AG09319 (cell line): ENCODE measurements at places on chromosomes 13 and 19.
A peak's percentile ranks its signal among the peaks of the same experiment; 100 is the strongest.

- DNase-seq, result no peak
Observed at GRCh38 chr13:78194904-78195639, 276.4 kb upstream of the EDNRB start.

DNA sequence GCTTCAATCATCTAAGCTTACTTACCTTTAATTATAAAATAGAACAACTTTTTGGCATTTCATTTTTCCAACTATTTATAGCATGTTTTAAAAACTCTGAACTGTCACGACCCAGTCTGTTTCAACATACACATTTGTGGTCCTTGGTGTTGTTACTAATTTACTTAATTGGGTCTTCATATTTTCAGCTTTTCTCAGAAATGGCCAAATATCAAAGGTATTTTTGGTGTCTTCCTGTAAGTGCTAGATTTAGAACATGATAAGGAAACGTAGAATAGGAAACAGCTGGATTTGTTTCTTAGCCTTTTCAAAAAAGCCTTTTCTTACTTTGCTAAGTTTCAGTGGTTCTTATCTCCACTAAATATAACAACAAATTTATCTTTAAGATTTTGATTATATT, 11.4 kb downstream of the LPAR6 start:
- DNase-seq, result no peak

DNA sequence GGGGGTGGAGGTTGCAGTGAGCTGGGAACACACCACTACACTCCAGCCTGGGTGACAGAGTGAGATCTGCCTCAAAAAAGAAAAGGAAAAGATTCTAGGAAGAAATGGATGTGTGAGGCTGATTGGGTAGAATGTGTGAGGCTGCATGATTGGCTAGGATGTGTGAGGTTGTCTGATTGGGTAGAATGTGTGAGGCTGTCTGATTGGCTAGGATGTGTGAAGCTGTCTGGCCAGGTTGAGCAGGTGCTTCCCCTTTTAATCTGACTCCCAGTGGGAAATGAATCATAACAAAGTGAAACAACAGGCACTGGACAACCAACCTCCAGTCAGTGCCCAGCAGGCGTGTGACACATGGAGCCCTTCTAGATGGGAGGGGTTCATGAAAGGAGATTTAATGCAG, 14.7 kb downstream of the C13orf46 start:
- DNase-seq, result no peak

GRCh38 chr19:47390533-47391488, 28.5 kb downstream of the MEIS3 start:
- no peak for DNase-seq

- no peak for DNase-seq
Observed at GRCh38 chr19:16355293-16356043, 30.8 kb downstream of the KLF2 start.

- DNase-seq, result no peak
Observed at GRCh38 chr19:17170538-17171297, 44.4 kb upstream of the USE1 start.

DNA sequence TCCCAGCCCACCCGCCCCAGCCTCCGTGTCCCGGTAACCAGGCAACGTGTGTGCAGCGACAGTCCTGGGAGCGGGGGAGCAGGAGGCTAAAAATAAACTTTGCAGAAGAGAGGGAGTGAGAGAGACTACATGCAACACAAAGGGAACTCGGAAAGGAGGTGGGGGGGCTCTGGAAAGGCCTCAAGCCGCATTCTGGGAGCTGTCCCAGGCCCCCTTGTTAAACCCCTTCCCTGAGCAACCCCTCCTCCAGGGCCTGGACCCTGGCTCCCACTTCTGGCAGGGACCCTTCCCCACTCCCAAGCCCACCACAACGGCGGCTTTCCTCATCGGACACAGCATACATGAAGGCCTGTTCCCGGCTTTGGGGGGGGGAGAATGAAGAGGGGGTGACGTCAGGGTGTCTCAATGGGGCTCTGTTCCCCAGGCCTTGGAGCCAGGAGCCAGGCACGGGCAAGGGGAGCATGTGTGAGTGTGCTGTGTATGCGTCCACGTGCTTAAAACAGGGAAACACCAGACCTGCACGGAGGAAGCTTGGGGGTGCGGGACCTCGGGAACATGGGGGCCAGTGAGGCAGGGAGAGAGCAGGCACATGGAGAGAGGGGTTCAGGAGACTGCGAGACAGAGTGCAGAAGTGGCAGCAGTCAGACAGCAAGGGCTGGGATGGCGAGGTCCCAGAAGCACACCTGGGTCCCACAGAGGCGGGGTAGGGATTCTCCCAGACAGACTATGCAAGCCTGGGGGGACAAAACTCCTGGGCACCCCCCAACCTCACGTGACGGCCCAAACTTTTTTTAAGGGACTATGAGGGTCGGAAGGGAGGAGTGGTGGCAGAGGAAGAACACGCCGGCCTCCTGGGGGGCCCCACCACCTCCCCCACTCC, 2.3 kb downstream of the ERF start:
- no peak for DNase-seq

GRCh38 chr19:47094557-47095475, 18.8 kb downstream of the ZC3H4 start:
- DNase-seq, result no peak

- DNase-seq, result peak; percentile 61
Observed at GRCh38 chr19:3387645-3388589, 21.5 kb downstream of the NFIC start.

DNA sequence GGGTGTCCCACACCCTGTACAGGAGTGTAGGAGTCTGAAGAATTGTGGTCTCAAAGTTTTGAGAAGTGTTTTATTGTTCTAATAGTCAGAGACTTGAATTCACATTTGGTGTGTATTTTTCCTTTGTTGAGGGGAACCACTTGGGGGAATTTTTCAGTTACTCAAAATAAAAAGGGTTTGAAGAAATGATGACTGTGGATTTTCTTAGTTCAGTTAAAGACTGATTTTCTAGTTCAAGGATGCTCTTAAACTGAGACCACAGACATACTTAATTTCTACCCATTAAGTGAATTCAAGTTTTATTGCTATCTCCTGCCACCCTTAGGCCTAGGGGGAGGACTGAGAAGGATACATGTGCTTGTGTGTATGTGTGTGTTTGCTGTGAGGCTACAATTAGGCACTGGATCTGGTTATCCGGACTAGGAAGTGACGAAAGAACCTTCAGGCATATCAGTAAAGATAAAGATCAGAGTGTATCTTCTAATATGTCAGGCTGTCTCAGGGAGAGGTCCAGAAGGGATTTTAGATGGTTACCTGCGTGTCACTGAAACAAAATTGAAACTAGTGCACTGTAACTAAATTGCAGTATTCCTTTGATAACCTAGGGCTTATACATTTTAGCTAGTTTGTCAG, 234.9 kb upstream of the DACH1 start:
- DNase-seq, result no peak

DNA sequence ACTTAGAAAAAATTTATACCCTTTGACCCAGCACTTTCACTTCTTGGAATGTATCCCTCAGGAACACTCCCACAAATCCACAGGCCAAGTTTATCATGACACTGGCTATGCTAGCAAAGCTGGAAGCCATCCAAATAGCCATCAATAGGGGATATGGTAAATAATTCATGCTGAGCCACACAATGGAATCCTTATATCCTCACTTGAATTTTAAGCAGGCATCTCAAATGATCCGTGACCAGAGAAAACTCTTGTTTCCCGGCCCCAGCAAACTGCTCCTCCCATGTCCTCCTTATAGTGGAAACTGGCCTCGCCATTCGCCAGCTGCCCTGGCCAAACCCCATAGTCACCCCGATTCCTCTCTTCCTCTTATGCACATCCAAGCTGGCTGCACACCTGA, 37.6 kb downstream of the GRIK5 start:
- no peak for DNase-seq

DNA sequence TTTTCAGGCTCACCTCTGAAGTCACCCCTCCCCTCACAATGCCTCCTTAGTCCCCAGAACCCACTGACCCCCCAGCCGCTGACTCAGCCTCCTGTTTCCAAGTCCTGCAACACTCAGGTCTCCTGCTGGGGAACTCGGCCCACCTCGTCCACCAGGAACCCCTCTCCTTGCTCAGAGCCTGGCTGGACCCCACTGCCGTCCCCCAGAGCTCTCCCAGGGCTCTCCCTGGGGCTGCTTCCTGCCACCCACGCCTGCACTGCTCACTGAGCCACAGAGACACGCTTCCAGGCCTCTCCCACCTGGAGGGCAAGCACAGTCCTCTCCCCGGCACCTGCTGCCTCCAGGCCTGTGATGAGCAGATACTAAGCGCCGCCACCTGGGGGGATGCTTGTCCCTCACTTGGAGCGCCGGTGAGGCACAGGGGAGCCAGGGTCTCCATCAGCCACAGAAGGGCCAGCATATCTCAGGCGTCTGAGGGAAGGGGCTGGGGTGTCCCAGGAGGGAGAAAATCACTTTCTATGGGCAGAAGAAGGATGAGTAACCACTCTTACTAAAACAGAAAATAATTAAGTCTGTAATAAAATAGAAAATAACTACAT, 53.8 kb downstream of the KLF2 start:
- no peak for DNase-seq

DNA sequence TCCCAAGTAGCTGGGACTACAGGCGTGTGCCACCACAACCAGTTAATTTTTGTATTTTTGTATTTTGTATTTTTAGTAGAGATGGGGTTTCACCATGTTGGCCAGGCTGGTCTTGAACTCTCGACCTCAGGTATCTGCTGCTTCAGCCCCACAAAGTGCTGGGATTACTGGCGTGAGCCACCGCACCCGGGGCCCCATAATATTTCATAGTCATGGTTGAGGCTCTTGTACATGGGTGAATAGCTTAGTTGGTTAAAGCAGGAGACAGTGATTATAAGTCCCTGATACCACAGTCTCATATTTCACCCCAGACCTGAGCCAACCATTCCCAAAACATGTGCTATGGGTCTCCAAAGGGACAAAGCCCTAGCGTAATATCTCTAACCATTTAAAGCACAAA, 26.1 kb downstream of the MBNL2 start:
- DNase-seq, result no peak

GRCh38 chr13:23623394-23623793, 53.2 kb downstream of the TNFRSF19 start:
- no peak for DNase-seq

DNA sequence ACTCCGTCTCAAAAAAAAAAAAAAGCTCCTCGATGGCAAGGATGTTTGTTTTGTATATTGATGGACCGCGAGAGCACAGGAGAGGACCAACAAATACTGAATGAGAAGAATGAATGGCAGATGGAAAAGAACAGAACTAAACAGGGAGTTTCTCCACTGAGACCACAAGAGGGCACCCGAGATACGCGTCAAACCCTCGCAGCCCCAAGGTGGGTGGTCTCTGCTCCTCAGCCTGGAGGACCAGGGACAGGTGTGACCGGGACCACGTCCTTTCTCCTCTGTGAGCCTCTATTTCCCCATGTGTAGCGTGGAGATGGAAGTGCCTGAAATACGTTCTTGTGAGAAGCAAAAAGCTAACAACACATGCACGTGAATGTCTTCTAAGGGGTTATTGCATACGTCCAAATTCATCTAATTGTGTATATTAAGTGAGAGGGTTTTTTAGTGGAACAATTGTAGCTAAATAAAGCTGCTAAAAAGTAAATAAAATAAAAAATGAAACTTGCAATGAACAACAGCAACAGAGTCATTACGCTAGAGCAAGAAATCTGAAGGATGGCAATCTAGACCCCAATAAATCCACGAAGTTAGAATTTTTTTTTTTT, 8.3 kb upstream of the CDC42EP5 start:
- DNase-seq, result no peak

- DNase-seq, result no peak
Observed at GRCh38 chr19:48814895-48815294, 4.1 kb upstream of the BCAT2 start.

DNA sequence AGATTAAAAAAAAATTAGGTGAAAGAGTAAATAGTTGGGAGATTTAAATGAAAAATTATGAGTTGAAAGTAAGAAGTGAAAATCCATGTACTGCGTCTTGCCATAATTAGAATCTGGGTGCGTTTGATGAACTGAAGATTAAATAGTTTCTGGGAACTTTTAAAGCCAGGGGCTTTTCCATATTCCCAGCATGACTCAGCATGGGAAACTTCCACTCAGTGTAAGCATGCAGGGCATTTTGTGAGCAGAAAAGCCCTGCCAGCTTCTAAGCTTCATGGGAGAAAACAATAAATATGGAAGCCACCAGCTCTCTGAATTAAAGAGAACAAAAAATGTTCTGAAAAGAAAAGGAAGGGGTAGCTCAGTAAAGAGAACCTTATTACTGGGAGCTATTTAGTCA, 62.0 kb upstream of the EDNRB start:
- peak; percentile 40 for DNase-seq

DNA sequence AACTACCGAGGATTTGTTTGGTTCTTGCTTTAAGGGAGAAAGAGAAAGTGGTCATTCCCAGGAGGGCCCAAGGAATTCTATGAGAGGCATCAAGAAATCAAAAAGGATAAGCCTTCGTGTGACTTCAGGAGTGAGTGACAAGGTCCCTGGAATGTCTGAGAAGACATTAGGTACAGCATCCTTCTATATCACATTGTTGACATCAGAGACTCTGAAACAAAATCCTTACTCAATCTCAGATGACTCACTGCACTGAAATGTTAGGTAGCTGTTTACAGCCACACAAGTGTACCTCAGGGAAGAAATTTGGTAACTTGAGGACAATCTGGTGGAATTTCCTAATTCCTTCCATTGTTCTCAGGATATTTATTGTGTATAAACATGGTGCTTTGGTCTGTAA, 7.9 kb upstream of the LGALS14 start:
- no peak for DNase-seq

DNA sequence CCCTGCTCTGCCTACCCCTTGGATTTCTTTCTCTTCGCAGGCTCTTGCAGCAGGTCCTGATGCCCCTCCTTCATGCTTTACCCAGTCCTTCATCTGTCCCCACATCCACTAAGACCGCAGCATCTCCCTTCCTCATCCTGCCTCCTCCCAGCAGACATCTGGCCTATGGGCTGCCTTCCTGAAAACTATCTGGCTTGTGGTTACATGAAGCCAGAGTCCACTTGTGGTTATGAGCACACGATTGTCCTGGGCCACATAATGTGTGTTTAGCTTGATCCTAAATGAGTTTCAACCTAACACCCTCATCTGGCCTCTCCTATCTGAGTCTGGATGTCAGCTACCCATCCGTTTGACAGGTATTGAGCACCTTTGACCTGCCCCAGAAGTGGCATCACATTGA, 5.5 kb upstream of the ZNF175 start:
- no peak for DNase-seq

DNA sequence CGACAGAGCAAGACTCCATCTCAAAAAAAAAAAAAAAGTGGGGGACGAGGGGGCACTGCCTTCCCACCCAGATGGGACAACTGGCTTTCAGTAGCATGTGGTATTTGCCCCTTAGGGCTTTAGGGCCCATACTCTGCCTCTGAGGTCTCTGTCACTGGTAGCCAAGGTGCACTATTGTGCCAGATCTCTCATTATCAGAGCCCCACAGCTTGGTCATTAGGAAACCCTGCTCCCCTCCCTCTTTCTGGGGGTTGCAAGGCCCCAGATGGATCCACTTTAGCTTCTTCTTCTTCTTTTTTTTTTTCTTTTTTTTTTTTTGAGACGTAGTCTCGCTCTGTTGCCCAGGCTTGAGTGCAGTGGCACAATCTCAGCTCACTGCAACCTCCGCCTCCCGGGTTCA, 11.2 kb upstream of the ZNF358 start:
- no peak for DNase-seq

GRCh38 chr13:111343186-111343805, 22.9 kb downstream of the TEX29 start:
- DNase-seq, result no peak

- DNase-seq, result no peak
Observed at GRCh38 chr13:81610644-81611043, 1269.7 kb upstream of the SPRY2 start.

GRCh38 chr13:101892296-101892695, 439.8 kb downstream of the ITGBL1 start:
- DNase-seq, result no peak
